Natural killer cell treated with Interleukin-12 subunit alpha and Interleukin-12 subunit beta and Interleukin-15 and Interleukin-18, amount 100 ng/mL, for 72 hours (primary cell): ENCODE measurements at places on chromosomes 2 and 18.

DNA sequence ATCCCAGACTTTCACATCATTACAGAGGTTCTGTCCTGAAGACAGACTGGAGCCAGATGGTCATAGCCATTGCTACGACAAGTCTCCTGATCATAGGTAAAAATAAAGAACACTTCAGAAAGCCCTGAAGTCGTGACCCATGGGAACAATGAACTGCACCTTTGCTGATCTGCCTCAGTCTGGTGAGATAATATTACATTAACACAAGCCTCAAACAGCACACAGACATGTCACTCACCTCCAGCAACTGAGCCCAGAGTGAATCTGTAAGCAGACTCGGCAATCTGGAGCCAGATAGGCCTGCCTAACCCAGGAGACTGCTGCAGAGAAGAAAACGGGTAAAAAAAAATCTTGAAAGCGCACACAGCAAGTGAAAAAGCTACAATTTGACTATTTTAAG, 79.2 kb downstream of the SLC25A12 start:
- DNase-seq: no peak

DNA sequence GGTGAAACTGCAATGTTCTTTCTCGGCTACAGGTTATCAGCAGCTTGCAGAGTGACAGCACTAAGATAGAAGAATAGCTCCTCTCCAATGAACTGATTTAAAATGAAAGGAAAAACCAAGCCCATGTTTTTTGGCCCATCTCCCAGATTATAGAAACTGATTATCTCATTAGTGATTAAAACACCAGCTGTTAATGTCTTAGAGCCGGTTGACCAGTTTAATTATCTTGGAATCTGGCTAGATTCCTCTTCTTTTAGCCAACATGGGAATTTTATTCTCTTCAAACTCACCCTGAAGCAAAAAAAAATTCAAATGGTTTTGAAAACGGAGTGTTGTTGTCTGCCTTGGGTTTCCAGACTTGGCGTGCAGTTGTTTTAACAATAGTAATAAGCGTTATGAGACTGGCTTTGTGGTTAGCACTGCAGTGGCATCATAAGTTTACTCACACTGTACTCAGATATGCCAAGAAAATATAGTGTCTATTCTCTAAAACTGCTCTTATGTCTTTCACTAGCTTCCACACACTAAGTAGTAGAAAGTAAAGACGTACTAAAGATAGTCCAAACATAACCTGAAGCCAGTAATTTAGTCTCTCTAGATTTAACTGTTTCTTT, 665.3 kb downstream of the STK39 start:
- DNase-seq: no peak

GRCh38 chr2:217725409-217725808, 277.4 kb downstream of the TNS1 start:
- DNase-seq: no peak

- DNase-seq: no peak
These were observed 58.9 kb downstream of the INPP4A start for GRCh38 chr2:98503481-98504105.

DNA sequence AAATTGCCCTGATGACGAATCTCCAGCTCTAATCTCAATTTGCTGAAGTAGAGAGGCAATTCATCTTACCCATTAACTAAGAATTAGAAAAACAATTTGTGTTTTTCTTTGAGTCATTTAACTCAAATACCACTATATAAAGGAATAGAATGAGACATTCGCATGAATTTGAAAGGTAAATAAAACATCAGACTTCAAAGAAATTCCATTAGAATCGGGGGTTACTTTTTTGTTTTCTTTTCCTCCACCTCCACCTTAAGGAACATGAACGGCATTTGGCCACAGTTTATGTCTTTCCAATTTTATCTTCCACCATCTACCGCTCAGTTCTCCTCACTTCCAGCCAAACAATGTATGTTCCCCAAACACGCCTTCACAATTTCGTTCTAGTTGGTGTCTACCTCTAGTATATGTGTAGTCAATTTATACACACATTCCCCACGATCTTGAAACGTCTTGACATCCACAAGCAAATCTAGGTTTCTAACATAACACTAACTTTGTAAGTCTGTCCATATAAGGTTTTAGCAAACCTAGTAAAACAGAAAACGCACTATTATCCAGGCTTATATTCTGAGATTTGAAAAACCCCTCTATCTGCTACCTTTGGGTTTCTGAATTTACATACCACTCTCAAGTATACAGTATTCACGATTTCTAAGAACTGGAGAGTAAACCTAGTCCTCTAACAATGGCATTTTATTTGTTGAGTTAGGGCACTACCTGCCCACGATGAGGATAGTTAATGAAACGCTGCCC, 1.2 kb upstream of the SMCHD1 start:
- DNase-seq: no peak

- DNase-seq: no peak
These were observed 305.7 kb downstream of the AGPS start for GRCh38 chr2:177698281-177698680.

DNA sequence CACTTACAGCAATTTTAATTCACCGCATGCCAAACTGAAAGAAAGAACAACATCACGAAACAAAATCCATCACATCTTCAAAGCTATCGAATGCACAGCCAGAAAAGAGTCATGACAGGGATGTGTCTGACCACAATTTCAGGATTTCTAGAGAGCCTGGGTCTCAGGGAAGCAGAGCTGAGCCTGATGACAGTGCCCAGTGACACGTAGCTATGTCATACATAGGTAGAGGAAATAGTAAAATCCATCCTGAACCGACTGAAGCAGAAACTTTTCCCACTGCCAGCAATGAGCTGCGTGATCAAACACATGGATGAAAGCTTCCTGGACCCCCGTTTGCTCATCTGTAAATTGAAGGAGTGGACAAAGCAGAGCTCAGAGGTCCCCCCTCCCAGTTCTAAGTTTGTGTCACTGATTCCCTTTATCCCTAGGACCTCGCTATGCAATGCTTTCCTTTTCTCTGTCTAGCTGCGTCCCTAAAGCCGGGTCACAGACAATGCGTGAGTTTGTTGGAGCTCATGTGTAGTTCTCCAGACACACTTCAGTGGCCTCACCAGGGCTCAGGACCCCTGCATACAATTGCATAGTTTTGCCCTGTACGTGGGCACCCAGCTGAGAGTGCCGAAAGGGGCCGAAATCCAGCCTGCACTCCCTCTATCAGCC, 37.6 kb downstream of the CCBE1 start:
- DNase-seq: no peak

DNA sequence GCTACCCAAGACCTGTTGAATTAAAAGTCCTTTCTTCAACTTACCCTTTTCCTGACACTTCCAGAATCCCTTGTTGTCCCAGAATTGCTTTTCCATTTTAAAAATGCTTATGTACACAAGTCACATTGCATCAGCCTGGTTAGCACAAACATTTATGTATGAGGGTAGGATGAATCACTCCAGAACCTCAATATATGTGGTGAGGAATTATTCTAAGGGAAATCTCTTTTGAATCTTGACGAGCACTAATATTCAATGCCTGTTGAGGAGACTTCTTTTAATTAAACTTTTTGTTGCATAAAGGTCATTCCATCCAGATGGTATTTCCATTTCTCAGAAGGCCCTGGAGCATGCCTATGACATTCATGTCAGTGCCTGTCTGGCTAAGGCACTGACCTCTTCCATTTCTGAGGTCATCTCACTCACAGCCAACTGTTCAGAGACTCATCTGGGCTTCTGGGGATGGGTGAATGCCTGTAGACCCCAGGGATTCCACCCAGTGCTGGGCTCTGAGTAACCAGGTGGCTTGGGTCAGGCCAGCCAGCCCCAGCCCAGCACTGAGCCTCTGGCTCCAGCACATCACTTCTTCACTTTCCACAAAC, 28.2 kb downstream of the ACMSD start:
- no peak for DNase-seq

- no peak for DNase-seq
These were observed 46.6 kb upstream of the RFX8 start for GRCh38 chr2:101521487-101521886.

DNA sequence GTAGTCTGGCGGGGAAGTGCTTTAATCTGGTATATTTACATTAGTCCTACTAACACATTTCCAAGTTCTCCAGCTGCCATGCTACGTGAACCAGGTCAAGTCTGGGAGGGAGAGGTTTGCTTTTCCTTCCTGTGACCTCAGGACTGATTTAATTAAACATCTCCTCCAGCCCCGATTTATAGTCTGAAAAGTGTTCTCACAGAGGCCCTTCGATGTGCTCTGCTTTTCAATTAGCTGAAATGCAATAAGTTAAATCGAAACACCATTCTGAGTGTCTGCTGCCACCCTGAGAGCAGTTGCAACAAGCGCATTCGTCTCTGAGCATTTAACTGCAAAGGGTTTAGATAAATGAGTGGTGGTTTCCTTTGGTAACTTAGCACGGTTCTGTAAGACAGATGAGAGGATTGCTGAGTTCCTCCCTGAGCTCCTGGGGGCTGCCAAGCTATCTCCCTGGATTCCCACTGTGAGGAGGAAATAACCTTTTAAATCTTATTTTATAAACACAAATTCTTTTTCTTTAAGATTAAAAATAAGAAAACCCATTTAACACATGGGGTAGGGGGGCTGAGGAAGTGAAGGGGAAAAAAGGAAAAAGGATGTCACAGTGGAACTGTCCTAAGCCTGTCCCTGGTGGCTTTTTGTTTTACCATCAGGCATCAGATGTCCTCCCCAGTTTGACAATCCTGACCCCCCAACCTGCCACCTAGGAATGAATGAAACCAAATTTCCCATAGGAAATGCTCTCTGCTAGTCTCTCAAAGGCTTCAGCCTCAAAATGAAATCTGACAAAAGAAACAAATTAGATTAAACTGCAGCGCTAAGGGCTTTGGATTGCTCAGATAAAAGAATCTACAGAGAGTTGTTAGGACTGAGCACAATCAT, 56.5 kb upstream of the CREB1 start:
- no peak for DNase-seq
